Activated T-helper 9 cell treated with anti-CD3 and anti-CD28 coated beads, Interleukin-2, amount 50 U/mL, for 16 hours (primary cell): ENCODE measurements at places on chromosomes 12 and 14.

DNA sequence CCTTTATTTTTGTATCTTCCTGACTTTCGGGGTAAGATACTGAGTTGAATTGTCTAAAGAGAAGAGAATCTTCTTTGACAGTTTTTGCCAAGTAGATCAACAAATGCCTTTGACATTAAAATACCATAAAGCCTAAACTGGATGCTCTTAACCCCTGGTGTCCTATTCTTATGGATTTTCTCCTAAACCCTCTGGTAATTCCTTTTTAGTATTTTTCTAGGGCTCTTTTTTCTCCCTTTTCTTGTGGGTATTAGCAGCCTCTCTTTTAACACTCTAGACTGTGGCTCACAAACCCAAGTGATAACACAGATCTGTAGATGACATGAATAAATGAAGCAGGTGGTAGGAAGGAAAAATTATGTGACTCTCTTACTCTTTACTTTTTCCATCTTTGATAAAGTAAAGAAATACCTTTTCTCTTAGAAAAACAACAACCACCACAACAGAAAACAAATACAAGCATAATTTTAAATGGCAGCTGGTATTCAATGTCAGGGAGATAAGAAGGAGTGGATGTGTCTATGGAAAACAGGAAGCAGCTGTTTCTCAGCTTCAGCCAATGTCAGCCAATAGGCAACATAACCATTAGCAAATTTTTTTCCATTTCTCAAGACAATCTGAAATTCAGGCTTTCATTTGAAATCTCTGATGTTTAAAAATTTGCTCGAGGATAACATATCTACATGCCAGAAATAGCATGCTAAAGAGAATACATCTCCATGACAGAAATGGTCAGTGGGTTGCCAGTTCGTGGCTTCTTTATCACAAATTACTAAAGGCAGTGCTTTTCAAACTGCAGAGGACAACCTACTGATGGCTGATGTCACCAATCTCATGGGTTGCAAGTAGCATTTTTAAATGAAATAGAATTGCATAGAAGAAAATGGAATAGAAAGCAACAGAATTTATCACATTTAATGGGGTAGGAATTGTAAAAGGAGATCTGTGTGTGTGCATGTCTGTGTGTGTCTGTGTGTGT lies 123.1 kb upstream of the KRR1 start:
- no peak for DNase-seq

DNA sequence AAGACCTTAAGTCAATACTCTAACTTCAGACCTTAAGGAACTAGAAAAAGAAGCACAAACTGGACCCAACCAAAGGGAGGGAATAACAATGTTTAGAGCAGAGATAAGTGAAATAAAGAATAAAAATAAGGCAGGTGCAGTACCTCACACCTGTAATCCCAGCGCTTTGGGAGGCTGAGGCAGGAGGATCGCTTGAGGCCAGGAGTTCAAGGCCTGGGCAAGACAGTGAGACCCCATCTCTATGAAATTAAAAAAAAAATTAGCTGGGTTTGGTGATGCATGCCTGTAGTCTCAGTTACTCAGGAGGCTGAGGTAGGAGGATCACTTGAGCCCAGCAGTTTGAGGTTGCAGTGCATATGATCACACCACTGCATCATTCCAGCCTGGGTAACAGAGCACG lies 9.1 kb downstream of the TFCP2 start:
- DNase-seq: no peak

DNA sequence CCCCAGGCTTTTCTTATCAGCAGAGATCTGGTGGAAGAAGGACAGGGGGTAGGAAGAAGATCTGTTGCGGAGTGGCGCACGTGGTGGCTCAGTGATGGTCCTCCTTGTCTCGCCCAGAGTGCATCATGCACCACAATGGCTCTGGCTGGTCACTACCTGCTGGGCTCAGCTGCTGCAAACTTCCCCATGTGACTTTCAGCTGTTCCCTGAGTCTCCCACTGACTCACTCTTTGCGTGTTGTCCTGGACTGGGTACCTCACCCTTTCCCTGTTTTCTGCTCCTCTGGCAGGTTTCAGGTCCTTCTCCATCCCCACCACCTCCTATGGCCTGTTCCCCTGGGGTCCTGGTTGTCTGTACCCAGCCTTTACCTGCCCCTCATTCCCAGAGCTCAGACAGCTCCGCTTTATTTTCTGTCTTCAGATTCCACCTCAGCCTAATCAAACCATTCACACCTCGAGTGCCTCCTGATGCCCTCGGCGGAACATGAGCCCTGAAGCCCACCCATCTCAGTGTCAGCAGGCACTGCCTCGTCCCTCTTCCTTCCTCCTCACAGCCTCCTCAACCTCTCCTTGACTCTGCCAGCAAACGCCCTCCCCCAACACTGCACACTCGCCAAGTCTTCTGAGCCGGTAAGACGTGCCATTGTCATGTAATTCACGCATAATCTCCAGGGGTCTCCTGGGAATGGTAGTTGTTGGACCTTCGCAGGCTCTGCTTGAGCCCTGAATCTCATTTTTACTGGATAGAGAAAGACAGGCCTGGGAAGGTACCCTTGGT lies 1.8 kb downstream of the C1R start:
- no peak for DNase-seq

- DNase-seq: no peak
Observed at GRCh38 chr12:43760396-43760795, 1.6 kb downstream of the IRAK4 start.

GRCh38 chr12:56348776-56349175 lies 10.1 kb downstream of the IL23A start:
- DNase-seq: no peak

DNA sequence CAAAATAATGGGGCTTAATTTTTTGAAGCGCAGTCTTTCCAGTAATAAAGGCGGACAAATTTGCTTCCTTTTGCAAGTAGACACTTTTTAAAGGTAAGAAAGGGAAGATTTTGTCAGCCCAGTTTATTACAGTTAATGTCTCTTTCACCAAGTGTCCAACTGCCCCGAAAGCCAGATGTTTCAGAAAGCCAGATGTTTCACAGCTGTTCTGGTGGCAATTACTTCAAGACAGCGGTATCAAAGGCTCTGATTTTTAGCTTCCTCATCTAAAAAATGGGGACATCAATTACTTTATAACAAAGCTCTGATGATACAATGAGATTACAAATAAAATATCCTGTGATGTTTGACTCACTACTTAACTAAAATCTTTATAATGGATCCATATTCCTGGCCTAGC lies 1.0 kb downstream of the WBP11 start:
- DNase-seq: no peak

GRCh38 chr12:121181181-121181580 lies 28.7 kb upstream of the P2RX4 start:
- no peak for DNase-seq

DNA sequence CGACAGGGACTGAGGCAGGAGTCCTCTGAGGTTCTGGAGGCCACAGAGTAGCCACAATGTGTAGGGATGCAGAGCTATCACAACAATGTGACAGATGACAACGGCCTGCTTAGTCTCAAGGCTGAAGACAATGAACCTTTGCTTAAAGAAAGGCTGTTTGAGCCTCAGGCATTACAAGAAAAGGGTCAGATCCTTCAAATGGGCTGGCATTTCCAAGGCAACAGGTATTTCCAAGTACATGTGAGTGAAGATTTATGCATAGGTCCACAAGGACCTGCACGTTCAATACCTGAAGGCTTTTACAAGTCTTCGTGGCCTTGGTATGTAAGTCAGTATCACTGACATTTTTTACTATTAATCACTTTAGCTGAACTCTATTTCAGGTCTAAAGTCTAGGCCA lies 62.0 kb downstream of the TMCC3 start:
- no peak for DNase-seq

GRCh38 chr14:54120260-54120659 lies 163.6 kb upstream of the BMP4 start:
- no peak for DNase-seq

- no peak for DNase-seq
Observed at GRCh38 chr12:97535582-97535981, 73.0 kb downstream of the RMST start.

DNA sequence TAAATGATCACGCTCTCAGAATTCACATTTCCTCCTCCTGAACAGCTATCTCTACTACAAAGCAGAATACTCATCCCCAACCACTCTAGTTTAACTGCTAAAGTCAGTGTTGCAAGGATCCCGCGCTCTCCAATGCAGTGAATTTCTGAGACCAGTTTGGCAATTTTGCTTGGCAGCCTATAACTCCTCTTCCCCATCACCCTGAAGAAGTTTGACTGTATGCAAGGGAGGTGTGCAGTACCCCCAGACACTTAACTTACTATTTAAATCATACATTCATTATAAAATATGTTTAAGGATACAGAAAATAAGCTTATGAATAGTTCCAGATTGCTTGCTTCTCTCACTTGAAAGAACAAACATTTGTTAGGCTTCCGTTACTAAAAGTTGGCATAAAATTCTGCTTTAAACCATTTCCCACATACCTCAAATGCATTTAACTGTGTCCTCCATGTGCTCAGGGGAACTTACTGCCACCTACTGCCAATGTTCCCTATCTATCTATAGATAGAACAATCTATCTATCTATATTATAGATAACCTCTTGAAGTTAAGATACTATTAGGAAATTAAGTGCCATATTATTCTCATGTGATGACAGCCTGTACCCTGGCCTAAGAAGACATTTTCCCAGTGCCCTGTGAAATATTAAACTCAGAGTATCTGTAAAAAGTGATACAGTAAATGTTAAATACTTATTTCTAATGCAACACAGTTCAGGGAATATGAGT lies 2.4 kb downstream of the LGR5 start:
- no peak for DNase-seq

DNA sequence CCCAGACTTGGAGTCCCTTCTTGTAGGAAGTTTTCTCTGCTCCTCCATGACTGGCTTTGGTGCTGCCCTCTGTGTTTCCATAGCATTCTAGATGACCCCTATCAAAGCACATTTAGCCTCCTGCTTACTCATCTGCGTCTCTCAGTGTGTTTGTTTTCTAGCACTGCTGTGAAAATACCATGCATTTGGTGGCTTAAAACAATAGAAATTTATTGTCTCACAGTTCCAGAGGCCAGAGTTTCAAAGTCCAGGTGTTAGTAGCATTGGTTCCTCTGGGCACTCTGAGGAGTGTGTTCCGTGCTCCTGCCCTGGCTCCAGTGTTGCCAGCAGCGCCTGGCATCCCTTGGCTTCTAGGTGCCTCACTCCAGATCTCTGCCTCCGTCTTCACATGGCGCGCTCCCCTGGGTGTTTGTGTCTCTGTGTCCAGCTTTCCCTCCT lies 86.1 kb downstream of the CACNA1C start:
- DNase-seq: no peak

GRCh38 chr12:131235871-131236271 lies 282.2 kb downstream of the ADGRD1 start:
- no peak for DNase-seq

DNA sequence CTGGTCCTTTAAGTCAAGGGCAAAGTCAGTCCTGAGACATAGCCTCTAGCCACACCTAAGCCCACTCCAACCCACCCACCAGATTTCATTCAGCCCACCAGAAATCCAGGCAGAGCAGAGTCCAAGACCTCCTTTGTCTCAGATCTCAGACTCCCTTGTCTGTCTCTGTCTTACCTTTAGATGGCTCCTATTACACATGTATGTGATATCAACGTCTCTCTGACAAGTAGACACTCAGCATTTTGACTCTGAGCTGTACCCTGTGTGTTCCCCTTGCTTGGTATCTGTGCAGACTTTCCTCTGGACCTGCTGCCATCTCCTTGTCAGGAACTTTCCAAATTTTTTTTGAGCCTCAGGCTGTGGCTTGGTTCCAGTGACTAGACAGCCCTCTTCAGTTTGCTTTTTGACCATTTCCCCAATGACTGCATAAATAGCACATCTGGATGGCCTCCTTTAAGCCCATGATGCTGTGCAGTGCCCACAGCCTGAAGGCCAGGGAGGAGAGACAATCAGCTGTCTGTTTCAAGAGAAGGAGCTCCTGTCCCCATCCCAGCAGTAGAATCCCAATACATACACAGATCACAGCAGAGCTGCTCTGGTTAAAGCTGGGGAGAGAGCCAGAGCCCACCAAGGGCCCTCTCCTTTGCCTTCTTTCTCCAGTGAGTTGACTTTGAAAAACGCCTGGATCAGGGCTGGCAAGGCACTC lies 7.0 kb downstream of the POU6F1 start:
- DNase-seq: no peak

GRCh38 chr12:117359029-117359845 lies 2.2 kb downstream of the NOS1 start:
- DNase-seq: no peak

DNA sequence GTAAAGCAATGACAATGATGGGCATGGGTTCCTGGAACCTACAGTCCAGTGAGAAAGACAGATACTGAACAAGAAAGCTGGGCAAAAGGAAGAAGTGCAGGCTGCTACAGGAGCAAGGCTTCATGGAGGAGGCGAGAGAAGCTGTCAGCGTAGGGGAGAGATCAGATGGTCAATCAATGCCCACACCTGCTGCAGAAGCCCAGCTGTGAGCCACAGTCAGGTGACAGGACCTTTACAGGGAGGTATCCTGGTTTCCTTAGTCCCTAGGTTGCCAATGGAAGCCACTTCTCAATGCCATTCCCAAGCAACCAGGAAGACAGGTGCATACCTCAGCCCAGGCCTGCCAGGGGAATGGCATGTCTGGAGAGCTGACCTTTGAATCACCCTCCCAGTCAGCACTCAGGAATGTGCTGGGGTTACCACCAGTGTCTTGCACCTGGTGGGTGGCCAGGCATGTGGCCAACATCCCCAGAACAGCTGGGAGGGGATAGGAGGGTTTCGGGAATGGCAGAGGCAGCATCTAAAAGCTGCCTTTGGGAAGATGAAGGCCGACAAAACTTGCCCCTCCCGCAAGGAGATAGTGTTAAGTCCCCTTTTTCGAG lies 170.3 kb downstream of the TTC7B start:
- no peak for DNase-seq

GRCh38 chr12:69474456-69474855 lies 4.3 kb downstream of the FRS2 start:
- DNase-seq: no peak

DNA sequence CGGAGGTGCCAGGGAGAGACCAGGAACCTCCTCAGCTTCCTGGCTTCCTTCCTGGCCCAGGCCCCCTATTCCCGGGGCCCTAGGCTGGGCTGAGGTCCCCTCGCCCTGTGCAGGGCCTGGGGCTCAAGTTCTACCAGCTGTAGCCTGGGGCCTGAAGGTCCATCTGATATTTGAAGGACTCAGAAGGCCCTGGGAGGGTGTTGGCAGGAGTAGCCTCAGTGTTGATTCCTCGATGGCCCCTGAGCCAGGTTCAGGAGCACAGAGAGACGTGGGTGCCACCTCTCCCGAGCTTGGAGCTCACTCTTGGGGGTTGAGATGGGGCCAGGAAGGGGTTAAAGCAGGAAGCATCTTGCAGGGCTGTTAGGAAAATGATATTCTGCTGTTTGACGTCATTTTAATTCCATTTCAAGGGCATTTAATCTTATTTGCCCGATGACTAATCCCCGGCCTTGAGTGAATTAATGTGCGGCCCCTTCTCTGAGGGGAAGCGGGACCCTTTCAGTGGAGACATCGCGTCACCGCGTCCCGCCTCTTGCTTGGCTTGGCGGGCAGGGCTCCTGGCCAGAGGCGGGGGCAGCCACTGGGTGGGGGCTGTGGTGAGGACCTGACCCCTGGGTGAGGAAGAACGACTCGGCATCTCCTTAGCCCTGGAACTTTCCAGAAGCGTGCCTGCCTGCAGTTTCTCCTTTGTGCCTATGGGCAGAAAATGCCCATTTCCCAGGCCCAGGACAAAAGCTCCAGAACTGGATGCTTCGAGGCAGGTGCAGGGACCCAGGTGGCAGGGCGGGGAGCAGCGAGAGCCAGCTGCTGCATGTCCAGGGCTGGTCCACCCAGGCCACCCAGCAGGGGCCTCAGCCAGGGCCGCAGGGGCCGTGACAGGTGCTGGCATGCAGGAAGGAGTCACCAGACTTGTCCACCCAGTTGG lies 158.3 kb downstream of the KIF26A start:
- DNase-seq: no peak
